Fibroblast of skin of back (primary cell): ENCODE measurements at places on chromosomes 5 and 9.
A peak's percentile ranks its signal among the peaks of the same experiment; 100 is the strongest.

GRCh38 chr5:199197-199949 lies 8.1 kb downstream of the LRRC14B start:
- DNase-seq, result no peak

DNA sequence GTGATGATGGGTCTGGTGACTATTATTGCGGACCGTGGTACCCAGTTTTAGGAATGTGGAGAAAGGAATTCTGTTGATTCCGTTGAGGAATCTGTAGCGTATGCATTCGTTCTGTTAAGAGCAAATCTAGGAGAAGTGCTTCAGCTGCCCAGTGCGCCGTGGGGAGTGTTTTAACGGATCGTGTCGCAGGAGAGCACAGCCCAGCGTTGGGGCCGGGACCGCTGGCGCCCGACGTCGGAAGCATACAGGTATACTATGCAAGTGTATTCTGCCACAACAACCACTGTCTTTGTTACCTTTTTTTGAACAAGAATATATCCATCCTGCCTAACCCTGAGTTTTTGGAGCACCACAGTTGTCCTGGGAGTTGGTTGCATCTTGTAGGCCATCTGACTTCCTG lies 42.7 kb downstream of the TENT4A start:
- no peak for DNase-seq

DNA sequence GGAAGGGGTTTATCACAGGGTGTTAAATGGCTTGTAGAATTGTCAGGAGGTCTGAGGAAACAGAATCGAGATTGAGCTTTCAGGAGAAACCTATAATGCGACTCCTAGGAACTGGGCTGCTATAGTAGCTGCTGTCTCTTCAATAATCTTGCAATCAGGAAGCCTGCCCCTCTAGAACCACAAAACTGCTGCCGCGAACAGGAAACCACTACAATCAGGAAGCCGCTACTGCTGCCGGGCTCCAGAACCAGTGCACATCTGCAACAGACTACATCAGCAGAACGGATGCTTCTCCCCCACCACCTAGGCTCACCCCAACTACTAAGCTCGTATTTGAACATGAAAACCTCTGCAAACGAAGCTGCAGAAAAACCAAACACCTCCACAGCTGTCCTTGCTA lies 31.6 kb downstream of the TNFSF8 start:
- DNase-seq, result peak; percentile 38

- DNase-seq, result no peak
Measured at GRCh38 chr9:130407916-130408663, 36.7 kb upstream of the ASS1 start.

DNA sequence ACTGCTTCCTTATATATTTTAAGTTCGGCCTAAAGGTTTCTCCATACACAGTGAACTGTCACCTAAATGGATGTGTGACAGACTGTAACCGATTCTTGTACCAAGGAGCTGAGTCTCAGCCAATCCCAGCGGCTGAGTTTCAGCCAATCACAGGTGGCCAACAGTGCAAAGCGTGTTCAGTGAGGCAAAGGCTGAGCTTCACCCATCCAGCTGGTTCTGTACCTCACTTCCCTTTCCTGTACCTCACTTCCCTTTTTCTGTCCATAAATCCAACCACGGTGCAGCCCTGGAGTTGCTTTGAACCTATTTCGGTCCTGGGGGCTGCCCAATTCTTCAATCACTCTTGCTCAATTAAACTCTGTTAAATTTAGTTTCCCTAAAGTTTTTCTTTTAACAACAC lies 15.7 kb upstream of the TBC1D9B start:
- no peak for DNase-seq
